ENCODE measurements at places on chromosomes 4 and X.

DNA sequence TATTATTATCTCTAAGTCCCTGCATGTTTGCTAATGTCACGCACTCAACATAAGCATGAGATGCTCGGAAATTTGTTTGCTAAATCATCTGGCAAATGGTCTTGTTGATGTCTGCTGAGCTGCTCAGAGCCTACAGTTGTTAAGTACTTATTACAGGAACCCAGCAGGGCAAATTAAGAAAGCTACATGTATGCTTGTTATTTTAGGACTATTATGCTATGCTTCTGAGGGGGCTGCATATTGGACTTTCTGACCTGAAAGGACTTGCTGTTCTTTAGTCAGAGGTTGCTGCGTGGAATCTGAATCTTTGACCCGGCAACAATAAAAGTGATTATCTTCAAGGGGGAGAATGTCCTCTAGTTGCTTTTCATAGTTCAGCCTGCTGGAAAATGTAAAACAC, 36.3 kb upstream of the TENM3 start:
- DNase-seq, result no peak

GRCh38 chr4:15231265-15232091, 196.4 kb upstream of the C1QTNF7 start:
- peak; percentile 91 for DNase-seq

GRCh38 chr4:75172551-75172950, 239.6 kb downstream of the PARM1 start:
- DNase-seq, result no peak

DNA sequence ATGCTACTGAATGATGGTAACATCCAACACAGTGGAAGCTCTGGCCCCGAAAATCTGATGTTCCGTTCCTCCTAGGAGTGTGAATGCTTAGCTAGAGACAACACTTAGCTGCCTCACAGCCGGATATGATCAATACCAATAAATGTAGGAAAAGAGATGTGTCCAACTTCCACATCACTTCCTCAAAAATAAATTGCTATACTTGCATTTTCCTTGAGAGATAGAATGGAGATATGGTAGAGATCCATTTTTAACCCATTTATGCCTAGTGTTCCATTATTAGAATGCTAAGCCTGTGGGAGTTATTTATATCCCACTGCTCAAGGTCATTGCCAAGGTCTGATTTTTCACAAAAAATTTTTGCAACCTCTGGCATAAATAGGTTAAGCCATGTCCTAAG, 5.5 kb upstream of the SLC9B1 start:
- DNase-seq, result no peak

DNA sequence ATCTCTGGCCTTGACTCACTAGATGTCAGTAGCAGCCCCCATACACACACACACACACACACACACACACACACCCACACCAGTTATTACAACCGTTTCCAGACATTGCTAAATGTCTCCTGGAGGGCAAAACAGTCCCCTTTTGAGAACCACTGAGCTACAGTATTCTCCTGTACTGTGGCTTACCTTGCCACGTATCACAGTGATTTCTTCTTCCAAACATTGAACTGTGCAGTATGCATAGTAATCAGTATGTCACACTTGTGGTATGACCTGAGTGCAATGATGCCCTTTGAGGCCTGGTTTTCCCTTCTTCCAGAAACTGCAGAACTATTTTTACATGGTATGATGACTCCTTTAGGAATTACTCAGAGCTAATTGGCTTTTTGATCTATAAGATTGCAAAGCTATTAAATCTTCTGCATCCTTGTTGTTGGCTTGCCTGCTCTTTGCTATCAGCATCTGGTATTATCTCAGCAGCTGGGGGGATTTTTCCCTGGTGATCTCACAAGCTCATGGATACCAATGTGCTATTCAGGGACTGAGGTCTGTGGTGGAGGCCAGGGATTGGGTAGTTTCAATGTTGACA, 3.6 kb upstream of the THOC2 start:
- DNase-seq, result no peak

DNA sequence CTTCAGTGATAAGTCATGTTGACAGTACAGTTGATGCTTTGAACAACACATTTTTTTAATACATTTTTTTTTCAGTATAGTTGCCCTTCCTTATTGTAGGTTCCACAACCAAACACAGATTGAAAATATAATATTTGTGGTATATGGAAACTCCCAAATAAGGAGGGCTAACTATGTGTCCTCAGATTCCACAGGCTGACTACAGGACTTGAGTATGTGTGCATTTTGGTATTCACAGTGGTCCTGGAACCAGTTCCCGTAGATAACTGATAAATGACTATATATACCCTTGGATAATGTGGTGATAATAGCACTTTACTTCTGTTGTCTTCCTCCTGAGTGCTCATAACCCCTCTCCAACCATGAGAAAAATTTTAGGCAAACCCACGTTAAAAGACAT, 111.6 kb upstream of the NUDT6 start:
- no peak for DNase-seq

GRCh38 chrX:29542152-29542551, 673.2 kb upstream of the MAGEB2 start:
- no peak for DNase-seq

- DNase-seq, result peak; percentile 20
Measured at GRCh38 chr4:85953651-85954018, 406.2 kb downstream of the MAPK10 start.

GRCh38 chr4:88518911-88519310, 4.7 kb downstream of the PYURF start:
- DNase-seq, result no peak

DNA sequence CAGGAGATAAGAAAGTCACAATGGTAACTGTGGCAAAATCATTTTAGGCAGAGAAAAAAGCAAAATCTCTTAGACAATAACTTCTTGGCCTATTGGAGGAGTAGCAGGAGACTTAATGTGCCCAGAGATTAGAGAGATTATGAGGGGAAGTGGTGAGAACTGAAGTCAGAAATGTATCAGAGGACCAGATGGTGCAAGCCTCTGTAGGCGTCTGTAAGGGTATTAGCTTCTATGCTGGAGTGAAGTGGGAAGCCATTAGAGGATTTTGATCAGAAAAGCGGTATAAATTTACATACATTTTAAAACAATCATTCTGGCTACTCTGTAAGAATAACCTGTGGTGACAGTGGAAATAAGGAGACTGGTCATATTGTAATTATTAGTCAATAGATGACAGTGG, 236.7 kb downstream of the FAT4 start:
- DNase-seq, result peak; percentile 7

DNA sequence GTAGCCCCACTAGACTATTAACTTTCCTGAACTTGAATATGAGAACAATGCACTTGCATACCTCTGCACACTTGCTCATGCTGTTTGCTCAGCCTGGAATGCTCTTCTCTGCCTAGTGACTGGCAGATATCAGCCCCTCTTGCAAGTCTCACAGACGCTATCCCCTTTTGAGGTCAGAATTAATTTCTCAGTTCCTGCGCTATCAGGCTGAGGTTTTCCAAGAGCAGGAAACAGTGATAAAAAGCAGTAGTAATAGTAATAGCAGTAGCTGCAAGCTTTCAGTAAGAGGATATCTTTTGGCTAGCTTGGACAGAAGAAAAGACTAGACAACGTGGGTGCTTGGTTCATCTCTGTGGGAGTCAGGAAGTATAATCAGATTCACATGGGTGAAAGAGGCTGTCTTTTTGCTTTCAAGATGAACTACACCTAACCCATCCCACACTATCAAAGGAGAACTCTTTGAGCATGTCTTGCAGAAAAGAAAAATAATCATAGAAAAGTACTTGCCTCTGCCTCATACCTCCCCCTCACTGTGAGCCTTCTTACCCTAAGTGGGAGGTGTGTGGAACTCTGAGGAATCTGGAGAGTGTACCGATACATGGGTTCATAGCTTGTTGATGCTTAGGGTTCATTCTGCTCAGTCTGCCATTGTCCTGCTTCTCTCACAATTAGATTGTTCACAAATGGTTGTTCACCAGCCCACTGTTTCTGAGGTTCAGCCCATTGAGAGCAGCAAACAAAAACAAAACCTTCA, 11.3 kb upstream of the DRP2 start:
- peak; percentile 35 for DNase-seq

GRCh38 chrX:85109235-85109634, 105.6 kb downstream of the APOOL start:
- DNase-seq, result peak; percentile 30

GRCh38 chrX:106619797-106620196, 8.0 kb downstream of the RADX start:
- DNase-seq, result peak; percentile 25

All from hematopoietic multipotent progenitor cell treated with erythropoietin and hydrocortisone succinate and interleukin-3 and kit ligand, for 4 days (in vitro differentiated cells).